ENCODE measurements at places on chromosomes 13 and 19.
A peak's percentile ranks its signal among the peaks of the same experiment; 100 is the strongest.

DNA sequence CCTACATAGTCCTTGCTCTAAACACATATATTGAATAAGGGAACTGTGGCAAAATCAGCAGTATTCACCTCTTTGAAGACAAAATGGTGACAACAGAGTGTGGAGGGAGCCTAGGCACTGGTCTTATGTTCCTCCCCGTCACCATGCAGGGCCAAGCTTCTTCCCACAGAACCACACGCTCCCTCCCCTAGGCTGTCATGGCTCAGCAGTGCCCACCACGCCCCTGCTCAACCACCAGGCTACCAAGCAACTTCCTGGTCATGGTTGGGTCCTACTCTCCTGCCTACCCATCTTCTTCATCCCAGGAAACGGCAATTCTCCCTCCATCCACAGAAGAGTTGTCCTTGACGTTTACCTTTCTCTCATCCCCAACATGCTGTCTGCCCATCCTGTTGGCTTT lies 126.1 kb downstream of the CRYL1 start:
- DNase-seq, result no peak

DNA sequence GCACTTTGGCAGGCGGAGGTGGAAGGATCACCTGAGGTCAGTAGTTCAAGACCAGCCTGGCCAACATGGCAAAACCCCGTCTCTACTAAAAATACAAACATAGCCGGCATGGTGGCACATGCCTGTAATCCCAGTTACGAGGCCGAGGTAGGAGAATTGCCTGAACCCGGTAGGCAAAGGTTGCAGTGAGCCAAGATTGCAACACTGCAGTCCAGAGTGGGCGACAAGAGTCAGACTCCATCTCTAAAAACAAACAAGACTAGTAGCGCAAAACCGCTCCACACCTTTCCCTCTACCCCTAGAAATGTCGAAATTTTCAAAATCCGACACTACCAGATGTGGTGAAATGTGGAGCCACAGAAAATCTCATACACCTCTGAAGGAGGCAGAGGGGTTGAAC lies 11.2 kb upstream of the TYROBP start:
- DNase-seq, result no peak

- DNase-seq, result peak; percentile 50
Measured at GRCh38 chr19:46081928-46082727, 41.3 kb upstream of the IGFL4 start.

GRCh38 chr13:93104270-93104669 lies 122.3 kb upstream of the GPC6 start:
- DNase-seq, result no peak

- DNase-seq, result no peak
Measured at GRCh38 chr19:16216744-16217670, 19.3 kb downstream of the AP1M1 start.

DNA sequence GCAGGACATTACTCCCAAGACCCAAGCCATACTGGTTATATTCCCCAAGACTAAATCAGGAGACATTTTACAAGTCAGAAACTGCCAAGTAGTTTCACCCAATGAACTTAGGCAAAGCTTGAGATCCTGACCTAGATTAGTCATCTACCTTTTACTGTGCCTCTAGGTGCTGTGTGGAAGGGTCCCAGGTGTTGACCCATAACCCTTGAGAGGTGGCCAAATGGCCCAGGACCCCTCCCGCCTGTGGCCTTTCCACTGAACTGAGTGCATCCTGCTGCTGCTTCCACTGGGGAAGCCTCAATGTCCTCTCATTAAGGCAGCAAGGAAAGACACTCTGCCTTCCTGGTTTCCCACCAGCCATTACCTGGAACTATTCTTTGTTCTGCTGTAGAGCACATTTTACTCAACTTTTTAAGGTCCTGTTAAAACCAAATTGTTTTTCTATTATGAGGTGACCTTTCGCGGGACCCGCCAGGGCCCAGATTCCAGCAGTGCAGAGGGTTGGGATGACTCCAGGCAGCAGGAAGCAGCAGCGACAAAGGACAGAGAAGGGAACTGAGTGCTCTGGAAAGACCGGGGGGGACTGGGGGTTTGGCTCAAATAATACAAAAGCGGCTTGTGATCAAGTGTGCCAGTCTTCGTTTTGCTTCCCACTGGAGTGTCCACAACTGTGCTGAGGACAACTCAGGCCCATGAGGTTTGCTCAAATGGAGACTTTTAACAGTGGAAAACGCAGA lies 27.1 kb downstream of the ANKRD10 start:
- peak; percentile 93 for DNase-seq

DNA sequence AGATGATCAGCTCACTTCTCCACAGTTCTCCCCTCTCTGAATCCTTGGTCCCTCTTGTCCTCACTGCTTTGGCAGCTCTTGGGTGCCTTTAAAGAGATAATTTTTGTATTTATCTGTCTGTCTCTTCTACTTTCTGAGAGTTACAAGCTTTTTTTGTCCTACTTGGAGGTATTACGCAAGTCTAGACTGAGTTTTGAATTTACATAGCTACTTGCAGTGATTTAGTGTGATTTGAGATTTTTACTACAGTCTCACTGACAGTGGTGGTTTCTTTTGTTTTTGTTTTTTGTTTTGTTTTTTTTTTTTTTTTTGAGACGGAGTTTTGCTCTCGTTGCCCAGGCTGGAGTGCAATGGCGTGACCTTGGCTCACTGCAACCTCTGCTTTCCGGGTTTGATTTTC lies 22.1 kb downstream of the URI1 start:
- DNase-seq, result no peak

- DNase-seq, result no peak
Measured at GRCh38 chr13:111971891-111972780, 94.8 kb upstream of the SOX1 start.

GRCh38 chr19:40610396-40611064 lies 9.4 kb downstream of the LTBP4 start:
- peak; percentile 55 for DNase-seq

DNA sequence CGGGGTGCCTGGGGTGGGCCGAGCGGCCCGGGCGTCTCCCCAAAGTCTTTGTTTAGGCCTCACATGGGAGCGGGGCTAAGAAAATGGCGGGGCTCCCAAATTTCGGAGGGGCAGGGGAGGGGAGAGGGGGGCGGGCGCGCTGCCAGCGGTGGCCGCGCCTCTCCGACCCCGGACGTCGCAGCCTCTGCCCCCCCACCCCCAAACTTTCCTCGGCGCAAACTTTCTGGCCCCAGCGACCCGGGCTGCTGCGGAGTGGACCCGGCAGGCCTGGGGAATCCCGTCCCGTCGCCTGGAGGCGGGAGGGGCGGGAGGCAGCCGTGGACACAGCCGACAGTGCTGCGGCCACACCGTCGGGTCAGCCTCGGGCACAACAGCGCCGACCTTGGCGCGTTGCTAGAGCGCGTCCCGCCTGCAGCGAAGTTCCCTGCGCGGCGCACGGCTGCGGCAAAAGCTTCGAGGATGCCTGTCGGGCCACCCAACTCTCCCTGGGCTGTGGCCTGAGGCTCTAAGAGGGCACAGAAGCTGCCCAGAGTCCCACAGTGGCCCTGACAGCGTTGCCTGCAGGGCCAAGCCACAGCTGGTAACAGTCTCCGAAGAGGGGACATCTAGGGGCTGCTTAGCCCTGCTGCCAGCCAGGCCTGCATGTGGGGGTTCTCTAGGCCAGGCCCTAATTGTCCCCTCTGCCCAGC lies 1.3 kb downstream of the NFIX start:
- DNase-seq, result no peak

- DNase-seq, result no peak
Measured at GRCh38 chr19:13606156-13606555, 99.9 kb upstream of the CACNA1A start.

GRCh38 chr19:55382013-55382412 lies 2.1 kb downstream of the TMEM238 start:
- DNase-seq, result no peak

DNA sequence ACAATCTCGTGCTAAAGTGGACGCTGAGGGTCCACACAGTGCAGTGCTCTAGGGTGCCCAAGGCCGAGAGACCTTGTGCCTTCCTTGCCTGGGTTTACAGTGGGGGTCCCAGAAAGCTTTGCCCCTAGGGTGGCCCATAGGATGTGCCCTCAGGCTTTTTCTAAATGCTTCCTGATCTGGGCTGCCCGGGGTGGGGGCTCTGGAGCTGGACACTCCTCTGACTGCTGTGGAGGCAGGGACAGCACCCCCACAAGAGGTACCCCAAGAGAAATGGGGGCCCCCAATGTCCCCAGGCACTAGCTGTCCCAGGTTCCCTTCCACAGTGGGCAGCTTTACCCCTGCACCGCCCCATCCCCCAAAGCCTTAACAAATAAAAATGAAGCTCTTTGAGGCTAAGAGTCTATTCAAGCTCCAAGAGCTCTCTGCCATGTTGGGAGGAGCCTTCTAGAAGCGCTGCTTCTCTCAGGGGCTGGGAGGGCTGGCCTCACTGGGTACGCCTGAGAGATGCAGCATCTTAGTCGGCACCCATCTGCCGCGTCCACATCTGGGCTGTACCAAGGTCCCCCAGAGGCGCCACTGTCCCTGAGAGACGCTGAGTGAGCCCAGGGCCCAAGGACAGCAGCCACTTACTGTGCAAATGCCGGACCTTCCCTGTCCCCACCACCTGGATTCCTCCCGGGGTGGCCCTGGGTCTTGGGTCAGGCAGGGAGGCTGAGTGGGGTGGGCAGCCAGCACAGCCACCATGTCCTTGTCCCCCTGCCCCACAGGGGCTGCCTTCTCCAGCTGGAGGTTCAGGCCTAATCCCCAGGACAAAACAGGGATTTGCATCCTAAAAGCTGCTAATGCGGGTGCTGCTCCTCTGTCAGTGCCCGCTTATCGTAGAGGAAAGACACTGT lies 27.4 kb downstream of the CEBPA start:
- DNase-seq, result no peak

- DNase-seq, result no peak
Measured at GRCh38 chr13:94764576-94765321, 52.4 kb upstream of the SOX21 start.

DNA sequence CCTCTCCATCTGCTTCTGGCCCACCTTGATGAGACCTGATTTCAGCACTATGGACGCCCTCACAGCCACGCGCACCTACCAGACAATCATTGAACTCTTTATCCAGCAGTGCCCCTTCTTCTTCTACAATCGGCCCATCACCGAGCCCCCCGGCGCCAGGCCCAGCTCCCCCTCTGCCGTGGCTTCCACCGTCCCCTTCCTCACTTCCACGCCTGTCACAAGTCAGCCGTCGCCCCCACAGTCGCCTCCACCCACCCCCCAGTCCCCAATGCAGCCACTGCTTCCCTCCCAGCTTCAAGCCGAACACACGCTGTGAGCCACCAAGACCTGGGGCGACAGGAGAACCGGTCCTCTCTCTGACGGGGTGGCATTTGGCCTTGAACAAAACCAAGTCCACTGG lies 19.3 kb upstream of the NPAS1 start:
- no peak for DNase-seq

DNA sequence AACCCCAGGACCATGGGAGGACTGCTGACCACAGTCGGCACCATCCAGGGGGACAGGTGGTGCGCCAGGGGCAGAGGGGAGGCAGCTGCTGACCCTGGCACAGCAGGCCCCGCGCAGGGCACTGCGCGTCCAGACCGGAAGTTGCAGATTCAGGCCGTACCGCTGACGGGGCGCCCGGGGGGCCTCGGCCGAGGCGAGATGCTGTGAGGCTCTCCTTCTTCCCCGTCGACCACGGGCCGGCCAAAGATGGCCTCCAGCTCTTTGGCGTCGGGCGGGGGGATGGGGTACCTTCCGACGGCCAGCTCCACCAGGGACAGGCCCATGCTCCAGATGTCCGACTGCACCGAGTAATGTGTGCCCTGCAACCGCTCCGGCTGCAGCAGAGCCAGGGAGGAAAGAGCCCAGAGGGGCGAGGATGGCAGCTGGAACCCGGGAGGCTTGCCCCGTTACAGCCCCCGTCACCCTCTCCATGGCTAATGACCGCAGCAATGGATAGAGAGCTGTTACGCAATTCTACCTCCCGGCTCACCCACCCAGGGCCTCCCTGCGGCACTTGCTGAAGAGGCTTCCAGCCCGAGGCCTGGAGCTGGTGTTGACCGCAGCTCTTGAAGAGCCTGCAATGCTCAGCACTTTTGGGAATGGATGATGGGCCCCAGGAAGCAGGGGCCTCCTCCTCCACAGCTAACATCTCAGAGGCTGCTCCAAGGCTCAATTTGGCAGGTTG lies 24.7 kb downstream of the MAP2K2 start:
- DNase-seq, result no peak

- DNase-seq, result no peak
Measured at GRCh38 chr19:44644402-44645016, 799 bp downstream of the PVR start.

DNA sequence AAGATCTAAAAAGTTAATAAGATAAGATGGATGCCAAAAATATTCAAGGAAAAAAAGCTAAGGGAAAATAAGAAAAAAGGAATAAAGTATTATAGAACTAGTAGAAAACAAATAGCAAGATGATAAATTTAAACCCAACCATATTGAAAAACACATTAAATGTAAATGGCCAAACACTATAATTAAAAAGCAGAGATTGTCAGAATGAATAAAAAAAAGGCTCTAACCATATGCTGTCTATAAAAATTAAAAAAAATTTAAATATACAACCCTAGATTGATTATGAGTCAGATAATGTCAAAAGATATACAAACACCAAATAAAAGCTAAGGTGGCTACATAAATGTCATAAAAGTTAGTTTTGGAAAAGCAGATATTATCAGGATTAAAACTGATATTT lies 617.5 kb upstream of the SGCG start:
- no peak for DNase-seq

GRCh38 chr19:50514346-50515167 lies 844 bp upstream of the ASPDH start:
- DNase-seq, result peak; percentile 78

- DNase-seq, result no peak
Measured at GRCh38 chr13:114151565-114152284, 19.3 kb upstream of the RASA3 start.

DNA sequence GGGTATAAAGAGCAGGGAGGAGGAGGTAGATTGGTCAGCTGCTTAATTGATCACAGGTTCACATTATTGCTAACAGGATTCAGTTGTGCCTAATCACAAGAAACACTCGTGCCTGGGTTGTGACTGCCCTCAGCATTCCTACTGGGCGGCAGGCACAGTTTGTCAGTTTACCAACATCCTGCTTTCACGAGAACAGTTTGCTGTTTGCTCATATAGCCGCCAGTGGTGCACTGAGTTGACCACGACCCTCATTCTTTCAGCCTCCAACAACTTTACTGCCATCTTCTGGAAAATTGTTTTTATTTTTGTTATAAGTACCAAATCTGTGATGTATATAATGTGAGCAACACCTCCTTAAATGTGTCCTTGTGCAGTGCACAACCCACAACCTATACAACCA lies 16.2 kb upstream of the IFT88 start:
- peak; percentile 58 for DNase-seq

GRCh38 chr13:46008631-46009030 lies 43.9 kb downstream of the ZC3H13 start:
- DNase-seq, result no peak

GRCh38 chr13:104993708-104994107 lies 1541.8 kb downstream of the EFNB2 start:
- DNase-seq, result no peak

GRCh38 chr13:23963184-23963931 lies 66.1 kb upstream of the C1QTNF9B start:
- DNase-seq, result peak; percentile 46

GRCh38 chr19:44626048-44626624 lies 12.8 kb downstream of the IGSF23 start:
- no peak for DNase-seq

- no peak for DNase-seq
Measured at GRCh38 chr13:105329359-105329758, 1206.1 kb downstream of the EFNB2 start.

All from globus pallidus (tissue), 1 donor.